ENCODE measurements at places on chromosomes 7 and 10.
A peak's percentile ranks its signal among the peaks of the same experiment; 100 is the strongest.

GRCh38 chr7:155858521-155859061 is 46.3 kb upstream of the SHH start:
- DNase-seq, result peak; percentile 74

- DNase-seq, result no peak
Measured at GRCh38 chr7:91408388-91409154, 144.3 kb downstream of the FZD1 start.

DNA sequence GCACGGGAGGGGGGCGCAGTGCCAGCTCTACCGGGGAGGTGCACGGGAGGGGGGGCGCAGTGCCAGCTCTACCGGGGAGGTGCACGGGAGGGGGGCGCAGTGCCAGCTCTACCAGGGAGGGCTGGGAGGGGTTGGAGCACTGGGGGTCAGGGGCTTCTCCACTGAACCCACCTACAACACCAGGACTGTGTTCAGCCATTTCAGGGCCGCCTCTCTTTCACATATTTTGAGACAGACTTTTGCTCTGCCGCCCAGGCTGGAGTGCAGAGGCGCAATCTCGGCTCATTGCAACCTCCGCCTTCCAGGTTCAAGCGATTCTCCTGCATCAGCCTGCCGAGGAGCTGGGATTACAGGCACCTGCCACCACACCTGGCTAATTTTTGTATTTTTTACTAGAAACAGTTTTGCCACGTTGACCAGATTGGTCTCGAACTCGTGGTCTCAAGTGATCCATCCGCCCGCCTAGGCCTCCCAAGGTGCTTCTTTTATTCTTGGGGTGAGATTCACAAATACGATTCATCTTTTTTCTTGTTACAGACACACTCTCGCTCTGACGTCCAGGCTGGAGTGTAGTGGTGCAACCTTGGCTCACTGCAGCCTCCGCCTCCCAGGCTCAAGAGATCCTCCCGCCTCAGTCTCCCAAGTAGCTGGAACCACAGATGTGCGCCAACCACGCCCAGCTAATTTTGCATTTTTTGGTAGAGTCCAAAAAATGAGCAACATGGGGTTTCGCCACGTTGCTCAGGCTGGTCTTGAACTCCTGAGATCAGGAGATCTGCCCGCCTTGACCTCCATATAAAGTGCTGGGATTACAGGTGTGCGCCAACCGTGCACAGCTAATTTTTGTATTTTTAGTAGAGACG is 37.0 kb downstream of the ADAP1 start:
- no peak for DNase-seq

DNA sequence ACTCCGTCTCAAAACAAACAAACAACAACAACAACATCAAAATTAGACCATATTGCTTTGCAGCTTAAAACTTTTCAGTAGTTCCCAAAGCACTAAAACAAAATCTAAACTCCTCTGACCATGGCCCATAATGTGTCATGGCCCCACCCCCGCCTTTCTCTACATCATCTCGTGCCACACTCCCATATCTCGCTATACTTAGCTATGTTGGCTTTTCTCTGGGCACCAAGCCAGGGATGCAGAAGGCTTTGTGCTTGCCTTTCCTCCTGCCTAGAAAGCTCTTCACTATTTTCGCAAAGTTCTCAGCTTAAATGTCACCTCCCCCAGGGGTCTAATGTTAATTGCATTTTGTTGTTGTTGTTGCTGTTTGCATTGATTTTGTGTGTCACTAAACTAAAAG is 15.1 kb upstream of the SLC16A12 start:
- peak; percentile 14 for DNase-seq

GRCh38 chr7:30660331-30661255 is 21.7 kb downstream of the CRHR2 start:
- DNase-seq, result no peak

DNA sequence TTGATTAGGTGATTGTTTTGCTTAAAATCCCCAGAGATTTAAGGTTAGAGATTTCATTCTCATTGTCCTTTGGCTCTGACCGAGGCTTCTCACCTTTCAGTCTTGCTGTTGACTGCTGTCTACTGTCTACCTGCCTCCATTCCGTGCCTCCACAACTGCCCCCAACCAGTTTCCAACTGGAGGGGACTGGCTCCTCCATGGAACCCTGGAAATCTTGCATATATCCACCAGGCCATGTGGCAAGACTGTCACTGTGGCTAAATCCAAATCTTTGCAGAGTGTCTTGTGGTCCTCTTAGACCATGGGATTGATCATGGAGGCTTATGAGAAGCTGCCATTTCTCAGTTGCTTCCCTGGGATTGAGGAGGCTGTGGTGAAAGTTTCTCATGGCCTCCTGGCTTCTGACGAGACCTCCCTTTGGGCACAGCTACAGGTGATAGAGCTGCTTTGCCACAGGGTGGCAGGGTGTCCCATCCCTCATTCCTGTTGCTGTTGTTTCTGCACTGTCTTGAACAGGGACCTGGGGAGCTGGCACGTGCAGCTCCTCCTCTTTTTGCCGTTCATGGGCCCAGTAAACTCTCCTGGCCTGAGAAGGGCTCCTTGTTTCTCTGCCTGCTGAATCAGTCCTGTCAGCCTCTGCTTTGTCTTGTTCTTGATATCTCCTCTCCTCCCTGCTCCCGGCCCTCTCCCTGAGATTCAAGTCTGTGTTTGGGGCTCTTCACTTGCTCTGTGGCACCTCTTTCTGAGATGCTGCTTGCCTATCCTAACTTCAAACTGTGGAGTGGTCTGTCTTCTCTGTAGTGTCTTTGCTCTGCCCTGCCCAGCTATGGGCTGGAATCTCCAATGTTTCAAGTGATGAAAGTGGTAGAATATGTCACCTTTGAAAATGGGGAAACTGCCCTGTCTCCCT is 63.6 kb upstream of the IGFBP3 start:
- DNase-seq, result peak; percentile 36

DNA sequence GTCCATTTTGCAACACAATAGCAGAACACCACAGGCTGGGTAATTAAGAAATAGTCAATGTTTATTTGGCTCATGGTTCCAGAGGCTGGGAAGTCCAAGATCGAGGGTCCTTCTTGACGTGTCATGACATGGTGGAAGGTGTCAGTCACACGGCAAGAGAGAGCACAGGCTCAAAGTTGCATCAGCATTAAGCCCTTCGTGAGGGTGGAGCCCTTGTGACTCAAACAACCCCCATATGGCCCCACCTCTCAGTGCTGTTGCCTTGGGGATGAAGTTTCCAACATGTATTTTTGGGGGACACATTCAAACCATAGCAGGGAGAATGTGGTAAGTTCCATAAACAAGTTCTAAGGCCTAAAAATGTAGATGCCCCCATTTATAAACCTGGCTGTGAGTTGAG is 24.6 kb upstream of the GTPBP4 start:
- DNase-seq, result no peak

- no peak for DNase-seq
Measured at GRCh38 chr10:30903397-30904138, 128.1 kb downstream of the ZNF438 start.

DNA sequence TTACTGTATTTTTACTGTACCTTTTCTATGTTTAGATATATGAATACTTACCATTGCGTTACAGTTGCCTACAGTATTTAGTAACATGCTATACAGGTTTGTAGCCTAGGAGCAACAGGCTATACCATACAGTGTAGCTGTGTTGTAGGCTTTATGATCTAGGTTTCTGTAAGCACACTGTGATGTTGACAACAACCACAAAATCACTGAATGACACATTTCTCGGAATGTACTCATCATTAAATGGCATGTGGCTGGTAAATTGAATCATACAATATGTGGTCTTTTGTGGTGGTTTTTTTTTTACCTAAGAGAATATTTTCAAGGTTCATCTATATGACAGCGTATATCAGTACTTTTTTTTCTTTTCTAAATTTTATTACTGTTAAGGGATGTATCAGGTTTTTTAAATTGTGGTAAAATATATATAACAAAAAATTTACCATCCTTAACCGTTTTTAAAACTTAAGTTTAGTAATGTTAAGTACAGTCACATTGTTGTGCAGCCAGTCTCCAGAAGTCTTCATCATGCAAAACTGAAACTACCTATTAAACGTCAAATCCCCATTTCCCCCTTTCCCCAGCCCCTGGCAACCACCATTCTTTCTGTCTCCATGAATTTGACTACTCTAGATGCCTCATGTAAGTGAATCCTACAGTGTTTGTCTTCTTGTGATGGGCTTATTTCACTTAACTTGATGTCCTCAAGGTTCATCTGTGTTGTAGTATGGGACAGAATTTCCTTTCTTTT is 21.5 kb downstream of the BTAF1 start:
- peak; percentile 73 for DNase-seq

DNA sequence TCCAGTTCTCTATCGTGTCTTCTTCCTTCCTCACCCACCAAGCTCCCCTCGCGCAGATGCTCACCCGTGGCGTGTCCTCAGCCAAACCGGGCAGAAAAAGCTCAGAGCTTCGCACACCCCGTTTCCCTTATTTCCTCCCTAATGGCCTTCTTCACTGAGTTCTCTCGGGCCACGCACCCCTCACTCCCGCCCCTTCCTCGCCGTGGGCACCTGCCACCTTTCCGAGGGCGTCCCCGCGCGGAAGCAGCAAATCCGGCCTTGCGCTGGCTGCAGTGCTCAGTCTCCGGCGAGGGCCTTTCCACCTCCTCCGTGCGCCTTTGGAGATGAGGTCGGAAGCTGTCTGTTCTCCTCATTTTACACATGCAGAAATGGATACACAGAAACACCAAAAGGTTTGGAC is 12.4 kb upstream of the CALML3 start:
- no peak for DNase-seq

DNA sequence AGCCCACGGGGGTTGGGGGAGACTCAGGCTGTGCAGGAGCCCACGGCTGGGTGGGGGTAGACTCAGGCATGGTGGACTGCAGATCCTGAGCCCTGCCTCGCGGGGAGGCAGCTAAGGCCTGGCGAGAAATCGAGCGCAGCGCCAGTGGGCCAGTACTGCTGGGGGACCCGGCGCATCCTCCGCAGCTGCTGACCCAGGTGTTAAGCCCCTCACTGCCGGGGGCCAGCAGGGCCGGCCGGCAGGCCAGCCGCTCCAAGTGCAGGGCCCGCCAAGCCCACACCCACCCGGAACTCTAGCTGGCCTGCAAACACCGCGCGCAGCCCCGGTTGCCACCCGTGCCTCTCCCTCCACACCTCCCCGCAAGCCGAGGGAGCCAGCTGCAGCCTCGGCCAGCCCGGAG is 33.4 kb downstream of the SP4 start:
- DNase-seq, result no peak

DNA sequence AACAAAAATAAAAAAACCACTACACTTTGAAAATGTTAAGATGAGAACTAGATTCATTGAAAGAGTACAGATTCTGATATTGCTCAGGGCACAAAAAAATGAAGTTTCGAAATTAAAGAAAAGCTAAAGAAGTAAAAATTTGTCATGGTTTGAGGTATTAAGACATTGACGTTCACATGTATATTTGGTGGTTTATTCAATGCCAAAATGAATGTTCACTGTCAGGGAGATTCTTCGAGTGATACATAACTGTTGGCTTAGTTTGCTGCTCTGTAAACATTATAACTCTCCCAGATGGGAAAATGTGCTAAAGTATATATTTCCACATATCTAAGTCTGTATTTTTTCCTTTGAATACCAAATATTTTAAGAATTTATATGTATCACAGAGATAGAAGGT is 345.0 kb downstream of the SEMA3D start:
- no peak for DNase-seq

GRCh38 chr7:45065031-45065995 is 23.5 kb downstream of the NACAD start:
- DNase-seq, result no peak

DNA sequence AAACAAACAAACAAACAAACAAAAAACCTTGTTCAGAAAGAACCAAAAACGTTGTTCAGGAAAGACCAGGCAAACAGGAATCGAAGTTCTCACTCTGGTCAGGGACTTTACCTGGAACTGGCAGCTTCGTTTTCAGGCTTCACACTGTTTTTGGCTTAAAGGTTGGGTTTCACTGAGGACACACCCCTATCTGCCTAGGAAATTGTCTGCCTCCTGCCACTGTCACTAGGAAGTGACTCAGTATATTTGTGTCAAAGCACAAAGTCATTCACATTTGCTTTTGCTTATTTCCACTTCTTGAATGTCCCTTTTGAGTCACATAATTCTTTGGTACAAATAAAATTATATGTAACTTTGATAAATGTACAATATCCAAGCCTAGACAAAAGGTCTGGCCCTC is 37.9 kb downstream of the PNLIPRP3 start:
- DNase-seq, result no peak

- no peak for DNase-seq
Measured at GRCh38 chr7:106480161-106480579, 180.8 kb downstream of the CCDC71L start.

DNA sequence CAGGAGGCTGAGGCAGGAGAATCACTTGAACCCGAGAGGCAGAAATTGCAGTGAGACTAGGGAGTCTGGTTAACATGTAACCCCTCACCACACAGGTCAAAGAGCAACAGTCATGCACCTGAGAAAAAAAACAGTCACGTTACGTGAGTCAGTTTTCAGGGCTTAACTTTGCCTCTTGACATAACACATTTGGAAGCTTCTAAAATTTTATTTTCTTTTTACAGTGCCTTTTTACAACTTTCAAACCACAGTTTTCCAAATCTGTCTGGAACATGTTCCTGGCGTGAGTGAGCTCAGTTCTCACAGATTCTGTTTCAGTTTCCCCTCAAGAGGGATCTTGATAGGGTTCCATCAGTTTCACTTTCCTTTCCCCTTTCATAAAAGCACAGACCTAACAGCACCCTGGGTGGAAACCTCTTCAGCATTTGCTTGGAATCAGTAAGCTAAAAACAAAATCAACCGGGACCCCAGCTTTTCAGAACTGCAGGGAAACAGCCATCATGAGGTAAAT is 4.4 kb downstream of the IFIT3 start:
- DNase-seq, result no peak

GRCh38 chr10:4344492-4344994 is 481.5 kb upstream of the AKR1E2 start:
- peak; percentile 90 for DNase-seq

- no peak for DNase-seq
Measured at GRCh38 chr10:2734603-2735002, 332.7 kb upstream of the PFKP start.

DNA sequence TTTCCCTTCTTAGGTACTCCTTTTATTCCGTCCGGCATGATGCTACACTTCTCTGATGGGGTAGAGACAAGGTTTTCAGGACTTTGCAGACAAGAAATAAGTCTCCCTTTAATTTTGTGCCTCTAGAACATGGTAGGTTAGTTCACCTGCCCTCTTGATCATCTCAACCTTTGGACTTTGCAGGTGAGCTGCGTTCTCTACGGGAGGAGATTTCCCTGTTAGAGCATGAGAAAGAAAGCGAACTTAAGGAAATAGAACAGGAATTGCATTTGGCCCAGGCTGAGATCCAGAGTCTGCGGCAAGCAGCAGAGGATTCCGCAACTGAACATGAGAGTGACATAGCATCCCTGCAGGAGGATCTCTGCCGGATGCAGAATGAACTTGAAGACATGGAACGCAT is 9.2 kb downstream of the CCDC136 start:
- DNase-seq, result no peak

DNA sequence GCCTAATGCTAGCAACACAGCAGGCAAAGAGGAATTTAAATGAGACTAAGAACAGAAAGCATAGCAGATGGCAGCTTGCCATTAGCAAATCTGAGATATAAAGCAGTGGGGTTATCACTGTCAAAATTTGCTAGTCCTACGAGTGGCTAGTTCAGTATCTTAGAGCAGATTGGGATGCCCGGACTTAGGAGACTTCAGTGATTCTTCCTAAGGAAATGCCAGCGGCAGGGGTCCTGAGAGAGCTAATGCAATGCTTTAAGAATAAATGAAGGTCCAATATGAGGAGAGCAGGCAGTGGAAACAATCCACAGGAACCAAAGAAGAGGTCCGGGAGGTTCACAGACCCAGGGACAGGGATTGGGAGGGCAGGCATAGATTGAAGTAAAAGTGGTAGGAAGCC is 169.3 kb upstream of the NPSR1 start:
- no peak for DNase-seq
